SW 1271 (cell line): ENCODE measurements at places on chromosomes 5 and 9.

GRCh38 chr5:91443023-91443422 lies 59.9 kb upstream of the ARRDC3 start:
- no peak for DNase-seq

DNA sequence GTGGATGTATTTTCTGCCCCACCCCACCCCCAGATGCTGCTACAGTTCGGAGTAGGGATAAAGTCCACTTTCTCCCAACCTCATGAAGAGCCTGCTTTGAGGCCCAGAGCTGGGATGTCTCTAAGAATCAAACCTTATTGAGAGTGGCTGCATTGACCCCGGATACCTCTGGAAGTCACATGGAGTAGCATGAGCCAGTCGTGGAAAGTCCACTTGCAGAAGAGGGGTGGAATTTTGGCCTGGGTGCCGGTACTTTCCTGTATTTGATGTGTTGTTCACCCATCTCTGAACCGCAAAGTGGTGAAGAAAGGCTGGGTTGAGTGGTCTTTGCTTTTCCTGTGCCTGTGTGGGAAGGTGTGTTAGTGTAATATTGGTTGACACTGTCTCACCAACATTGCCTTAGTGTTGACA lies 3.7 kb downstream of the OTULIN start:
- DNase-seq, result no peak

DNA sequence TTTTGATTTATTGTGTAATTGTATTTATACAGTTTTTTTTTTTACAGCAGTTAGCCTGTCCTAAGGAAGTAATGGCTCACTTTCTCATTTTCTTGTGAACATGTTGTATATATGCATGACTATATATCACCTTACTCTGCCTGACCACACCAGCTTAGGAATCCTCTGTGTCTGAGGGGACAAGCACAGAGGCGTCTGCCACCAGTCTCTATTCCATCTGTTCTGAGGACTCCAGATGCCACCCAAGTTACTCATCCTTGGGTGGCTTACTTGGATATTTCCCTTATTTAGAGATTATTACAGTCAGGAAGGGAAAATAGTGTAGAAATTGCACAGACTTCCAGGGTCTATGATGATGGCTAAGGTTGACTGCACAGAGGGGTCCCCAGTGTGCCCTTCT lies 256.3 kb upstream of the C9orf72 start:
- DNase-seq, result no peak

- no peak for DNase-seq
Observed at GRCh38 chr5:118548761-118549720, 439.3 kb downstream of the DTWD2 start.

- DNase-seq, result no peak
Observed at GRCh38 chr5:31753700-31754357, 114.9 kb downstream of the PDZD2 start.

DNA sequence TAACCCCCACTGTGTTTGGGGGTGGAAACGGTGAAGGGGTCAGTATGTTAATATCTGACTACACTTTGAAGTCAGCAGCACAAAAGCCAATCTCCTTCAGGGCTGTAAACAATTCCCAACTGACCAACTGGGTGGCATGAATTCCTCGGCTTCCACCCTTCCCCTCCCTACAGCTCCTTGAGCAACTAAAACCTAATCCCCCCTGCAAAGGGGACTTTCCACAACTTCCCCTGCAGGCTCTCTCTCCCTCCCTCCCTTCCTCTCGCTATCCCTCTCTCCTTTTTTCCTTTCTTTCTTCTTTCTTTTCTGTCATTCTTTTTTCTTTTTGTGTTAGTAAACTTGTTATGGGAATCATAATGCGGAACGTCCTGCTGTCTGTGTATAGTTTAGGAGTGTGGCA lies 65.1 kb upstream of the PTCH1 start:
- DNase-seq, result no peak

GRCh38 chr9:81245254-81245956 lies 443.9 kb downstream of the TLE1 start:
- no peak for DNase-seq

GRCh38 chr9:93278144-93278543 lies 94.2 kb downstream of the WNK2 start:
- no peak for DNase-seq

GRCh38 chr5:129125819-129126218 lies 31.3 kb downstream of the ISOC1 start:
- no peak for DNase-seq

DNA sequence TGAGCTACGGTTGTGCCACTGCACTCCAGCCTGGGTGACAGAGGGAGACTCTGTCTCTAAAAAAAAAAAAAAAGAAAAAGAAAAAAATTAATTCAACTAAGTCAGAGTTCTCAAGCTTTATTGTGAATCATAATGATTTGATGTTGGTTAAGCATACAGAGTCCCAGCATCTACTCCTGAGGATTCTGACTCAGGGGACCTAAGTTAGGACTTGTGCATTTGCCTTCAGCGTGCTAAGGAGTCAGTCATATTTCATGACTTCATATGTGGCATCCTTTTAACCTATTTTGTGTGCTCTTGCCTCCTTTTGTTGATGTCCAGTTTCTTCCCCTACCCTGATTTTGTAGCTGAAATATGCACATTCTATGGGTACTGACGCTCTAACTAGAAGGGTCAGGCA lies 2.9 kb downstream of the MYOZ3 start:
- DNase-seq, result no peak

- DNase-seq, result no peak
Observed at GRCh38 chr5:61689153-61689846, 357.2 kb downstream of the ZSWIM6 start.

GRCh38 chr5:138096363-138096762 lies 12.5 kb downstream of the WNT8A start:
- DNase-seq, result no peak

GRCh38 chr9:127129073-127129717 lies 6.8 kb upstream of the ANGPTL2 start:
- DNase-seq, result no peak

GRCh38 chr9:78932849-78933627 lies 636.1 kb downstream of the PSAT1 start:
- peak; percentile 36 for DNase-seq

DNA sequence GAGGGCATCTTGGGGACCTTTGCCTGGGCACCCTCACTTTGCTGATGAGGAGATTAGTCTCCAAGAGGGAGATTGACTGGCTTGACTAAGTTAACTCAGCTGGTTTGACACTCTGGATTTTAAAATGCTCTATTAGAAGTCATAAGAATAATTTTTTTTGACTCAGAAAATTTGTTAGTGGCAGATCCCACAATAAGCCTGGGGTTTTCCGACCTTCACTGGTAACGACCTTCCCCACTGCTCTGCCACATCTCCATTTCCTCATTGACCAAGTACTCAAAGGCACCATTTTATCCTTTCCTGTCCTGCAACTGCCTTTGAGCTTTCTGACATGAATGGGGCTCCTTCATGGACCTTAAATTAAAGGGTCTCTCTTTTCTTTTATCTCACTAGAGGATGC lies 67.0 kb downstream of the ARHGEF28 start:
- no peak for DNase-seq

DNA sequence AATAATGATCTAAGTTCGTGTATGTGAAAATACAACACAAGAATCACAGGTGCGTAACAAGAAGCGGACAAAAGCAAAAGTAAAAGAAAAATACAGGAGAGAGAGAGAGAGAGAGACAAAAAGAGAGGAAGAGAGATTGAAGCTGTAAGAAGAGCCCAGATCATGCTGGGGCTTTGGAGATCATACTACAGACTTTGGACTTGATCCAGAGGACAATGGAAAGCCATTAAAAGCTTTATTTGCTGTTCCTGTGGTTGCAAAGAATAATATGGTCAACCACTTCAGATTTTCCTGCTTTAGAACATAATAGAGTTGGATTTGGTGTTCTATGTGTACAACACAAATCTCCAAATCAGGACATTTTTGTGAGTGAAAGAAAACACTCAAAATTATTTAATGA lies 561.4 kb downstream of the CAAP1 start:
- no peak for DNase-seq

DNA sequence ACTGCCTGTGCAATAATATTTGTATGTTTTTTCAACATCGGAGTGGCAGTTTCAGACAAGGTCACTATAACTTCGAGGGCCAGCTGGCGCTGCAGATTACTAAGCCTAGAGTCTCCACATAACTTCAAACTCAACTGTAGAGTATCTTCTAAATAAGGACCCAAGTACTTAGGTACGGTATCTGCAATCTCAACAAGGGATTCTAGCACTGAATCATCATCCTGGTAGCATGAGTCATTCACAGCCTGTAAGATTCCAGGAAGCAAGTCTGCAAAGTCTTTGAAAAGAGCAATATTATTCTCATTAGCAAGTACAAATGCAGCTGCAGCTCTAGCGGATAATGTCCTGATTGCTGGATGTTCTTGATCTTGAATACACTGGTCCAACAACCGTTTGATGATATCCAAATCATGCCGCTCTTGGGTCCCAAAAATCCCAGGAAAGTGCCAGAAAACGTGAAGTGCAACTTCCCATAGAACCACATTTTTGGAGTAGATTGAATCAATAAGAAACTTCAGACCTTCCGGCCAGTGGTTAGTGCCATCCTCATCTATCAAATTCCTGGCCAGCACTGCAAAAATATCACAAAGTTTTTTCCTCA lies 654 bp downstream of the RANBP6 start:
- peak; percentile 0 for DNase-seq

GRCh38 chr5:114363837-114364236 lies 2.0 kb downstream of the KCNN2 start:
- DNase-seq, result no peak

- no peak for DNase-seq
Observed at GRCh38 chr5:113059232-113060040, 82.8 kb downstream of the DCP2 start.

GRCh38 chr9:7394002-7394774 lies 405.4 kb downstream of the DMAC1 start:
- DNase-seq, result no peak

DNA sequence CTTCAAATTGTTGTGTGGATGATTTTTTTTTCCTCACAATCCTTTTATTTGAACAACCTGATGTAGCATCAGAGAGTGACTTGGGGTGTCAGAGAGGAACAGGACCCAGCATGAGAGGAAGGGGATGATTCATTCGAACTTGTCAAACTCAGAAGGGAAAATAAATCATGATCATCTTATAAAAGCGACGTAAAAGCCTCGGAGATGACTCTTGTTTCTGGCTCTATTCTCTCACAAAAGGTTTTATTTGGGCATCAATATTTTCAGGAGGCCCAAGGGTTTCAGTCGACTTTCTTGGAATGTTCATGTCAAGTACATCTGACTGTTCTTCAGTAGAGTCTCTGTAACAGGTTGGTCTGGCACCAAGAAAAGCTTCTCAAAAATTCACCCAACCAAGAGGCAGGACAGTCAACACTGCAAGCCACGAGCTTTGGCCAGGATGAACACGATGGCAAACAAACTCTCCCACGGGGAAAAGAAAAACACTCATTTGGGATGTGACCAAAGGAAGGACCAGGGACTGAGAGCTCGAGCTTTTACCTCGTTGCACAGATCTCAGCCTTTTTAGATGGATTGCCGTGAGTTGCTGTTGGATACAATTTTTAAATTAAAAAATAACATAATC lies 55.1 kb downstream of the ANKH start:
- no peak for DNase-seq

DNA sequence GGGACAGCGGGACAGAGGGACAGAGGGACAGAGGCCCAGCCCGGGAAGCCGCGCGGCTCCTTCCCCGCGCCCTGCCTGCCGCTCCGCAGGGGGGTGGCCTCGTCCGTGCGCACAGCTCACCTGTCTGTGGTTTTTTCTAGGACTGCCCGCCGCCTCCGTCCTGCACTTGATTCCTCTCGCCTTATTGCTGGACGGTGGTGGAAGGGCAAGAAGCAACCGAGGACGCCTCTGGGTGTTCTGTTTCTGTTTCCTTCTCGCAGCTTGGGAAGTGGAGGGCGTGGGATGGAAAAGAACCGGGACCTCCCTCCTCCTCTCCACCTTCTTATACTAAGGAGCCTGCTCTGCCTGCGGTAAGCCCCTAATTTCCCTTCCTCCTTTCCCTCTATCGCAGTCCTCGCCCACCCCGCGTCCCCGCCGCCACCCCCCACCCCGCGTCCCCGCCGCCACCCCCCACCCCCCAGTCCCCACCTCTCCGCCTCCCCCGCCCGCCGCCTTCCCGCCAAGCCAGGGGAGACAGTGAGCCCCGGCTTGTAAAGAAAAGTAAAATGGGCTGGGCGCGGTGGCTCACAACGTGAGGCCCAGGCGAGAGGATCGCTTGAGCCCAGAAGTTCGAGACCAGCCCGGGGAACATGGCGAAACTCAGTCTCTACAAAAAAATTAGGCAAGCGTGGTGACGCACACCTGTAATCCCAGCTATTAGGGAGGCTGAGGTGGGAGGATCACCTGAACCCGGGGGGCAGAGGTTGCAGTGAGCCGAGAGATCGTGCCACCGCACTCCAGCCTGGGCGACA lies 9.6 kb upstream of the FLT4 start:
- no peak for DNase-seq

DNA sequence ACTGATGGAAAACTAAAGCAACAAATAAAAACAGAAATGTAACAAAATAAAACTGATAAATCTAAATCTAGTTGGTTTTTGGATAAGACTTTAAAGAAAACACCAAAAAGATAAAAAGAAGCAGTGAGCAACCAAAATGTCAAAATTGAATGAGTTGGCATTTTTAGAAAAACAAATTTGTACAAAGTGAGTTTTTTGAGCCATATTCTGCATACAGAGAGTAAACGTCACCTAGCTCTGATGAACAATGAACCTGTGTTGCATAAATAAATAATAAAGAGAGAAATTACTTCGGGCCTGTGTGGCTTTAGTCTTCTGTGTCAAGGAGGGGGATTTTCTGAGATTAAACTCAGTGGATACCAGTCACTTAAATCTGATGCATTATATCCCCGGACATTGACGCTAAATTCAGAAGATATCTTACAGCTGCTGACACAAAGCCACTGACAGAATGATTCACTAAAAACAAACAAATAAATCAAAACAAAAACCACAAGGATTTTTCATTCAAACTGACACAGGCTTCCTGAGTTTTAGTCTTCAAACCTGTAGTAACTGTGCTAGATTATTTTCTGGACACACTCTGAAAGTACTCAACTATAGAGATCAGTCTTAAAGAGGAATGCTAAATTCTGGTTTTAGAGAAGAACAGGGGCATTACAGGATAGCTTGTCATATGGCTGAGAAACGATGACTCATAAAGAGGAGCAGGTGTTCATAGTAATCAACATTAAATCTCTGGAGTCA lies 403.5 kb upstream of the ST8SIA4 start:
- no peak for DNase-seq
